Occipital lobe (tissue), 3 donors: ENCODE measurements at places on chromosomes 2 and 18.

DNA sequence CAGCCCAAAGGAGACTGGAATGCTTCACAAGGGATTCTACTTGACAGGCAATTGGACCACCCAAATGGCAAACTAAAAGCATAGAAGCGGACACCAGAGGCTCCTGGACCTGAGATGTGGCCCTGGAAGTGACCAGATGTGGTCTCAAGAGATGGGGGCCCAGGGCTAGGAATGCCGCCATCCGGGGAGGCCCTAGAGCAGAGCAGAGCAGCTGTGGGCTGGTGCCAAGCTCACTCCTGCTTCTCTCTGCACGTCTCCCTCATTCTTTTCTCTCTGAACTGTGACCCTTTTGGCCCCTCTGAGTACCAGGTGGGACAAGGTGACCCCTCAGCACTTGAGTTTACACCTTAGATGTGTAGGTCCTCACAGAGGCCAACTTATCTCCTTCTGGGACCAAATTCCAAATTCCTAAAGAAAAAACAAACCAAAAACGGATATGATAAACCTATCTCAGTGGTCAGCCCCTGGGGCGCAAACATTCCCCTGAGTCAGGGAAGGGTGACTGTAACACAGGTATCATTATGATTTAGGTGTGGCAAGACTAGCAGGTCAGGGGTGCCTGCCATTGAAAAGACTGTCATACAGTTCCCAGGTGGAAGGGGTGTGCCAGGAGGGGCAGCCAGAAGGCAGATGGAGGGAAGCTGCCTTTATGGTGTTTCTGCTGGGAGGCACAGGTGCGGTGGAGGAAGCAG, 6.5 kb upstream of the IL1R2 start:
- no peak for DNase-seq

GRCh38 chr2:134446383-134447017, 192.6 kb downstream of the MGAT5 start:
- DNase-seq, result peak; percentile 7

GRCh38 chr2:187003611-187004010, 154.6 kb upstream of the ZSWIM2 start:
- DNase-seq, result no peak

DNA sequence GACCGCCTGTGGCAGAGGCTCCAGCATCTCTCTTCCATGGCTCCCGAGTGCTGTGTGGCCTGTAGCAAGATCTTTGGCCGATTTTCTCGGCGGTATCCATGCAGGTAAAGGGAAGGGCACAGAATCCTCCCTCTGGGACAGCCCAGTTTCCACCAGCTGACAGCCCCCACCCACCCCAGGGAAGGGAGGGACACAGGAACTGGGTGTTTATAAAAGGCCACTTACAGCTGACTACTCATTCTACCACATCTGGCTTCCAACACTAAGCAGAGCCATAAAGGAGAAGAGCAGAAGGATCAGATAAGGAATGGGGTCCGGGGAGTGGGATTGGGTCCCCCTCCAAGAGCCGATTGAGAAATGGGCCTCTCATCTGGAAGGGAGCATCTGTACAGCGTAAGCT, 20.2 kb downstream of the RUFY4 start:
- no peak for DNase-seq

DNA sequence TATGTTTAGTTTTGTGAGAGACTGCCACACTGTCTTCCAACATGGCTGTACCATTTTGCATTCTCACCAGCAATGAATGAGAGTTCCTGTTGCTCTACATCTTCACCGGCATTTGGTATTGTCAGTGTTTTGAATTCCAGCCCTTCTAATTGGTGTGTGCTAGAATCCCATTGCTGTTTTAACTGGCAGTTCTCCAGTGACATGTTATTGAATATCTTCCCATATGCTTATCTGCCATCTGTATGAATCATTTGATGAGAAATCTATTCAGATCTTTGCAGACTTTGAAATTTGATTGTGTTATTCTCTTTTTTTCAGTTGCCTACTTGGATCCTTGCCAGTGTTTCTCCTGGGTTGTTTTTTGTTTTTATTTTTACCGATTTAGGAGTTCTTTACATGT, 99.0 kb downstream of the SNTG2 start:
- no peak for DNase-seq

GRCh38 chr2:131050896-131051295, 42.4 kb downstream of the FAM168B start:
- no peak for DNase-seq

- no peak for DNase-seq
Observed at GRCh38 chr18:23793985-23794867, 105.0 kb downstream of the LAMA3 start.

DNA sequence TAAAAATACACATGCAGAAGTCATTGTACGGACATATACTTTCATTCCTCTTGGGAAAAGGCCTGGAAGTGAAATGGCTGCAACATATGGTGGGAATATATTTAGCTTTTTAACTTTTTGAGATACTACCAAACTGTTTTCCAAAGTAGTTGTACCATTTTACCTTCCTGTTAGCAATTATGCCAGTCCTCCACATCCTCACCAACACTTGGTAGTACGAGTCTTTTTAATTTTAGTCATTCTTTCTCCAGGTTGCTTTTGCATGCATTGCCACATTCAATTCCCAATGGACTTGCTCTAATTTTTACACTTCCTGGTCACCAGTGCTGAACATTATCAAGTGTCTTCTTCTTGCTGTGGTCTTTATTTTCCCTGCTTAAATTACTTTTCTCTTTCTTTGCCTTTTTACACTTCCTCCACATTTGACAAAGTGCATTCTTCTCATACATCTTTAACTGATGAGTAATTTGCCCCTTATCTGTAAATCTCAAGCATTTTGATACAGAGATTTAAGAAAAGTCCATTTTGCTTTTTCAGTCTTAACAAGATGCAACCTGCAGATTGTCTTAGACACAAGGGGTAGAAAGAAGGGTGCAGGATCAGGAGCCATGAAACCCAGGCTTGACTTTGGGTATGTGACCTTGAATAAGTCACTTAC, 14.5 kb downstream of the VIT start:
- DNase-seq, result no peak

GRCh38 chr2:126921066-126921465, 22.4 kb downstream of the TEX51 start:
- DNase-seq, result no peak

GRCh38 chr2:105383432-105384166, 15.3 kb downstream of the FHL2 start:
- DNase-seq, result no peak

DNA sequence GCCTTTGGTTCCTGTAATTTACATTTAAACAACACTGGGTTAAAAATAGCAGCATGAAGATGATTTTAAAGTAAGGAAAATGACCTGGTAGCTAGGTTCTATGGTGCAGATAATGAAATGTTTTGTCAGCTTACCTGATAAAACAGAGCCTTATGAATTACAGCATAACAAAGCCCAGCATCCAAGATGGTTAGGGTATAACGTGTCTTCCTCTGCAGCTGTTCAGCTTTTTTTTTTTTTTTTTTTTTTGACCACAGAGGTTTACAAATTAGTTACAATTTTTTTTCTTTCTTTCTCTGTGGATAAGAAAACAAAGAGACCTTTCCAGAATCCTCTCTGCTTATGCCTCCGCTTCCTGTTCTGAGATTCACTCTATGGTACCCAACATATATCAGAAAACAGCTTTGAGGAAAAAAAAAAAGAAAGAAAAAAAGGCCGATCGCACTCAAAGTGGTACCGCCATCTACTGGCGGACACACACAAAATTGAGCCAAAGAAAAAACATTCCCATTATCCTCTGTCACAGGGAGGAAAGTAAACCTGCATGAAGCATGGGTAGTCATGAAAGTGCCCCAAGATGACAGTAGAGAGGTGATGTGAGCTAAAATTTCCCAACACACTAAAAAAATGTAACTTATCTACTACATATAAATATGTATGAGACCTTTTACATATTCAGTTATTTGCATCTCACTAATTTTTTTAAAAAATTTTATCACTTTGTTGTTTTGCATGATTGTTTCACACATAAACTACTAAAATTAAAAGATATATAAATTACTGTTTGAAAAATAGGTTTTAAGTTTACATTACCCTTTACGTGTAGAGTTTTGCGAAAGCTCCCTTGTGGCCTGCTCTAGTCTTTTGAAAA, at the start of gene SCN3A:
Gene SCN3A, minus strand, starts transcription at position 362 of the 871 bp plus-strand sequence. CDS start 27,656 bp downstream, outside the sequence.
- DNase-seq, result no peak

GRCh38 chr2:79994965-79995364, 309.6 kb downstream of the LRRTM1 start:
- DNase-seq, result no peak

DNA sequence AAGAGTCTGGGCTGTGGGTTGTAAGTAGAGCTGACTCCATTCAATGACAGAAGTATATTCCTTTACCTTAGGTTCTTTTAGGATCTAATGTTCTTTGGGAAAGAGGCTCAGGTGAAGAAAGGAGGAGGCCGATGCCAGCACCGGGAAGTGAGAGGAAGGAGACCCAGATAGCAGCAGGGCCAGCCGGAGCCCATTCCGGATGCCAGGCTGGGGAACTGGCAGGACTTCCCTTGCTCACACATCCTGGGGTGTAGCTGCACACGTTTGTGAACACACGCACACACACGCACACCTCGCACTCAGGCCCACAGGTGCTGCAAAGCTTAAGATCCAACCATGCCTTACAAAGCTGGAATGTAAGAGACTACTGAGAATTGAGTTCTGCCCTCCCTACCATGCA, 95.8 kb upstream of the SMAD2 start:
- DNase-seq, result no peak

DNA sequence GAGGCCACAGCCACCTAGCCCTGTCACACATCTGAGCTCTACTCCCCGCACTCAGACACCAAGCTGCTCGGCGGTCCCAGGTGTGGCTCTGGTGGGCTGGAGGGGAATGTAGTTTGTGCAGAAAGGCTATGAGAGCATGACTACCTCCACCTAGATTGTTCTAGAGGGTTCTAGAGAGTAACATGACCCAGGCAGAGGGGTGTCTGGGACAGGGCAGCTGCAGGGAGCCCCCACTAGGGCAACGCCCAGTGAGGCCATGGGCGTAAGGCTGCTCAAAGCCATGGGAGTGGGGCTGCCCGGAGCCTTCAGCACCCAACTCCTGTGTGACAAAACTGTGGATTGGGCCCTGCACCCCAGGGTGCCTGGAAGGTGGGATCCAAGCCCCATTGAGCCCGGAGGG, 511.4 kb upstream of the MYT1L start:
- DNase-seq, result no peak

- DNase-seq, result no peak
Observed at GRCh38 chr2:208366215-208367127, 40.1 kb upstream of the PTH2R start.

DNA sequence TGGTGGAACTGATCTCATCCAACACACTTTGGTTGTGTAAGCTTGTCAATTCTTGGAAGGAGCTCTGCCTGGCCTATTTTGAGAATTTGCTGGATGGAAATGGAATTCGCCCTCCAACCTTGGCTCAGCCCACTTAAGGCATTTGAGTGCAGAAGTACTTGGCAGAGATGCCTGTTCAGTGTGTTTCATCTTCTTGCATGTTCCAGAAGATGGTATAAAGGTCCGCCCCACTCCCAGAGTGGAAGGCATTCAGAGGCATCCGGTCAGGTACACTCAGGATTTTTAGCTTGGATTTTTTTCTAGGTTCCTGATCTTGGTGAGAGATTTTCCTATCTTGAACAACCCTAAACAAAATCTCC, 61.3 kb upstream of the TXNDC2 start:
- DNase-seq, result no peak

DNA sequence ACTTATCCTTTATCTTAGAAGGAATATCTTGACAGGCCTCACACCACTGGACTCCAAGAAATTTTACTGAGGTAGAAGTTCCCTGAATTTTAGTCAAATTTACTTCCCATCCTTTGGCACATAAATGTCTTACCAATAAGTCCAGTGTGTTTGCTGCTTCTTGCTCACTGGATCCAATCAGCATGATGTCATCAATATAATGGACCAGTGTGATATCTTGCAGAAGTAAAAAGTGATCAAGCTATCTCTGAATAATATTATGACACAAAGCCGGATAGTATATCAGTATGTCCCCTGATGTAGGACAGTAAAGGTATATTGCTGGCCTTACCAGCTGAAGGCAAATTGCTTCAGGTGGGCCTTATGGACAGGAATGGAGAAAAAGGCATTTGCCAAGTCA, 6.9 kb upstream of the GYPC start:
- DNase-seq, result no peak

- no peak for DNase-seq
Observed at GRCh38 chr18:62506495-62507143, 16.2 kb upstream of the ZCCHC2 start.

DNA sequence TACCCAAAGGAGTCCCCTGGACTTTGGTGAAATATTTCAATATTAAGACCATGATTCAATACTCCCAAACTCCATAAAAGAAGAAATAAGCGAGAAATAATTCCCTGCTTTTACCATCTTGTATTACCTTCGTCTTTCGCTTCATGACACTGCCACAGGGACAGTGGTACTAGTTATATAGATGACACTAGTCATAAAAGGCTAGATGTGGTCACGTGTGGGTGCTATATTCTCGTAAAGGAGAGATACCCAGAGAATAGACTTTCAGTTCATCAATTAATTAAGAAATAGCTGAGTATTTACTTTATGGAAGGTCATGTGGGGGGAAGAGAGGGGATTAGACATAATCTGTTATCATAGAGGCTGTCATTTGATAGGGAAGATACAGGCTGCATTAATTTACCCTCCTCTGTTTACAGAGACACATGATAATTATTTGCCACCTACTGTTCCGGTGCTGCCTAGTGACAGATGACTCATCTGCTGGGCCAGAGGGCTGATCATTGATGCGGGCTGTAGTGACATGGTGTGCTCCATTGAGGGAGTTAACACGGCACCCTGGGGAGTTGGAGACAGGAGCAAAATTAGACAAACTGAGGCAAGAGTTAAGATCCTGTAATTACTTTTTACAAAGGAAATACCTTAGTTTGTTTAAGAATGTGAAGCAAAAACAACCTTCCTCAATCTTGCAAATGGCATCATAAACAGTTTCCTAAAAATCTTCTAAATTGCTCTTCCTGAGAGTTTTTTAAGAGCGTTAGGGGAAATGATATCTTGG, 78.2 kb upstream of the ITGB6 start:
- no peak for DNase-seq

GRCh38 chr2:70043252-70043875, 43.9 kb upstream of the PCBP1 start:
- no peak for DNase-seq

GRCh38 chr2:192333642-192334041, 138.9 kb upstream of the TMEFF2 start:
- no peak for DNase-seq

DNA sequence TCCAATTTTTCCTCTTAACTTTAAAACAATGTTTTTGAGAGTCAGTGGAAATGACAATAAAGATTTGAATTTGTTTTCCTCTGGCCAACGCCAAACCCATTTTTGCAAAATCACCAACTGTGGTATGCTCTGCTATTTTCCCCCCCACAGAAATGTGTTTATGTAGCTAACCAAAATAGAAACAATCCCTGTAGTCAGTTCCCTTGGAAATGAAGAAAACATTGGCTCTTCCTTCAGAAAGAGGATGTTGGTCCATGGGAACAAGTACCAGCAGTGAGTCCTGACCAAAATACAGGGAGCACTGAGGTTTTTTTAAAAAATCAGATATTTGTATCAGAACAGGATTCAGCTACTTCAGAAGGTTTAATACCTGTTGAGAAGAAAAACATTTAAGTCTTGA, 65.3 kb downstream of the SLC40A1 start:
- no peak for DNase-seq

- DNase-seq, result no peak
Observed at GRCh38 chr2:16425462-16426336, 239.9 kb downstream of the CYRIA start.

GRCh38 chr18:46821856-46822711, 65.2 kb upstream of the ST8SIA5 start:
- DNase-seq, result no peak
